ENCODE measurements at places on chromosomes 7 and 10.

GRCh38 chr7:117588352-117588794, 108.5 kb downstream of the CFTR start:
- no peak for DNase-seq

- DNase-seq: peak; percentile 49
Measured at GRCh38 chr7:77327932-77328628, 88.1 kb downstream of the GSAP start.

- DNase-seq: no peak
Measured at GRCh38 chr7:150450491-150451001, at the start of gene GIMAP8. TSS of gene GIMAP8 (plus strand) at chr7:150450630. CDS start at chr7:150466699, 16,069 bp downstream.

- no peak for DNase-seq
Measured at GRCh38 chr7:127532151-127532550, 53.2 kb downstream of the GCC1 start.

DNA sequence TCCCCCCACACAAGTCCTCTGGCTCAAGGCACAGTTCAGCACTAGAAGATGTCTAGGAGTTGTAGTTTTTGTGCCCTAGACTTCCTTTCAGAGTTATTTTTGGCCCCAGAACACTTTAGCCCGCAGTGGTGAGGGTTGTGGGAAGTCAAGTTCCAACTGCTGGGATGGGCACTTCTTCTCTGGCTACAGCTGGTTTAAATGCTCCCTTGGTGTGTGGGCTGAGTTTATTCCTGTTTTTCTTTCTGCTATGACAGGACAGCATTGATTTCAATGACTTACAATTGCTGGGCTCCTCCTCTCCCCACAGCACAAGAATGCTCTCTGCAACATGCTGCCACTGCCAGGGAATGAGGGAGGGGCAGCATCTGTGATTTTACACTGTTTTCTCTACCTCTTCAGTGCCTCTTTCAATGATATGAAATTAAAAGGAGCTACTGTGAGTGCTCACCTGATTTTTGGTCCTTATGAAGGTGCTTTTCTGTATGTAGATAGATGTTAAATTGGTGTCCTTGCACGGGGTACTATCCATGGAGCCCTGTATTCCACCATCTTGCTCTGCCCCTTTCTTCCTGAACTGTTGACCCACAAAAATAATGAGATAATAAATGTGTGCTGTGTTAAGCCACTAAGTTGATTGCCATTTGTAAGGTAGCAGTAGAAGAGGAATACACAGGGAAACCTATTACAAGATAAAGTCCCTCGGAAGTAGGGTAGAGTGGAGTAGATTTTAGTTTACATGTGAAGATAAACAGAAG, 56.3 kb downstream of the SLC13A1 start:
- DNase-seq: no peak
